SK-N-SH (cell line): ENCODE measurements at places on chromosomes 12 and 14. TPM values are rescaled to one million over a fixed set of nuclear protein-coding genes. Genes with fewer than 3 reads are reported as not detected.

DNA sequence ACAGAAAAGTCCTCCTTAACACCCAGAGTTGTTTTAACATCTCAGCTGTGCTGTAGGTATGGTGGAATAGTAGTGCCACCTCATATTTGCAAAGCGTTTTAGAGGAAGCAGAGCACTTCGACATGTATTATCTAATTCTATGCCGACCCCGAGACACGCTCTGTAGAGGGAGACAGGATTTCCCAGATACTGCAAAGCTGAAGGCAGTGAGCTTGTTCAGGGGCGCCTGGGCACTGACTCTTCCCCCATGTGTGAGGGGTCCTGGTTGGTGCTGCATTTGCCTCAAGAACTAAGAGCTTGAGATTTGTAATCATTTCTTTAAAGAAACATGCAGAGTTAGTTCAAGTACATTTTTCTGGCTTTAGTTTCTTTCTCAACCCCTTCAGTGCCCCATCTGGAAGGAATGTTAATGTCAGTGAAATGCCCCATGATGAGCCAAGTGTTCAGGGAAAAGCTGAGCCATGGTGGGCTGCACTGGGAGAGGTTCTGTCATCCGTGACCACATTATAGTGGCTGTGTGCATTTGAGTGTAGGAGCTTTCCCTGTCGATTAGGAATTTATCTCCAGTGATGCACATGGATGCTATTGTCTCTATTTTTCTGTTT is 66.3 kb downstream of the MBIP start:
- peak overlapping the region; percentile 46; the same call in 1 of the 2 replicates for H3K4me3 ChIP-seq
- no peaks in the 10 kb centered on the region for H3K36me3 ChIP-seq
- H3K4me1 ChIP-seq, result no peaks in the 10 kb centered on the region
- peaks cover 4% of the 10 kb centered on the region for H3K27me3 ChIP-seq
- DNase-seq, result no peak
- no peak overlapping the region for H3K27ac ChIP-seq

- no peak for DNase-seq
- H3K36me3 ChIP-seq, result no peaks in the 10 kb centered on the region
- H3K27ac ChIP-seq, result peak overlapping the region; percentile 93
- no peak overlapping the region for H3K4me3 ChIP-seq
- peaks cover 61% of the 10 kb centered on the region for H3K4me1 ChIP-seq
- H3K27me3 ChIP-seq, result no peaks in the 10 kb centered on the region
Observed at GRCh38 chr12:89373763-89374572, 21.7 kb upstream of the DUSP6 start.

GRCh38 chr12:96404696-96405095 is 4.5 kb upstream of the CDK17 start:
- no peaks in the 10 kb centered on the region for H3K36me3 ChIP-seq
- no peak for DNase-seq
- no peak overlapping the region for H3K4me3 ChIP-seq
- no peak overlapping the region; the same call in 1 of the 2 replicates for H3K27ac ChIP-seq
- no peaks in the 10 kb centered on the region for H3K27me3 ChIP-seq

- no peaks in the 10 kb centered on the region for H3K27me3 ChIP-seq
- H3K4me1 ChIP-seq, result peaks cover 6% of the 10 kb centered on the region
- DNase-seq, result no peak
- no peak overlapping the region for H3K27ac ChIP-seq
- no peaks in the 10 kb centered on the region for H3K36me3 ChIP-seq
- no peak overlapping the region for H3K4me3 ChIP-seq
Observed at GRCh38 chr14:68362846-68363245, 430.0 kb downstream of the ZFP36L1 start.

DNA sequence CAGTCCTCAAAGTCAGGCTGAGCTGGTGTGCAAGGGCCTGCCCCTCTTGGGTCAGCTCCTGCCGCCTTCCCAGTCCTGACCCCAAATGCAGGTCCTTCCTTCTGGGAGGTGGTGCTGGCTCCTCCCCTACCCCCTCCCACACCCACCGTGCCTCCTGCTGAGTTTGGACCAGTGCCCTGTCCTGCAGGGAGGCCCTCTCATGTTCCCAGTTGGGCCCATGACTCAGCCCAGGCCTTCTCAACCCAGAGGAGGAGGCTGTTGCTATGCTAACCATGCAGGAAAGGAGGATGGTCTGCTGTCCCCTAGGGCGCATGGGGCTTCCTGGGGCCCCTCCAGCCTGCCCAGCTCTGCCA is 4.4 kb downstream of the ZBTB42 start:
- DNase-seq, result peak; percentile 36
- peaks cover 25% of the 10 kb centered on the region; the same call in 1 of the 2 replicates for H3K4me1 ChIP-seq
- H3K36me3 ChIP-seq, result no peaks in the 10 kb centered on the region

GRCh38 chr14:77559381-77559780 is 57.1 kb downstream of the SPTLC2 start:
- DNase-seq, result no peak
- peaks cover 35% of the 10 kb centered on the region for H3K36me3 ChIP-seq
- no peak overlapping the region for H3K4me3 ChIP-seq
- no peaks in the 10 kb centered on the region for H3K27me3 ChIP-seq

DNA sequence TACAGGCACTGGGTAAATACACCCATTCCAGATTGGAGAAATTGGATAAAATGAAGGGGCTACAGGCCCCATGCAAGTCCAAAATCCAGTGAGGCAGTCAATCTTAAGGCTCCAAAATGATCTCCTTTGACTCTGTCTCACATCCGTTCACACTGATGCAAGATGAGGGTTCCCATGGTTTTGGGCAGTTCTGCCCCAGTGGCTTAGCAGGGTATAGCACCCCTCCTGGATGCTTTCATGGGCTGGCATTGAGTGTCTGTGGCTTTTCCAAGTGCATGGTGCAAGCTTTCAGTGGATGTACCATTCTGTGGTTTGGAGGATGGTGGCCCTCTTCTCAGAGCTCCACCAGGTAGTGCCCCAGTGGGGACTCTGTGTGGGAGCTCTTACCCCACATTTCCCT is 427.2 kb downstream of the TRHDE start:
- H3K27me3 ChIP-seq, result no peaks in the 10 kb centered on the region
- H3K4me3 ChIP-seq, result no peak overlapping the region
- no peaks in the 10 kb centered on the region for H3K4me1 ChIP-seq
- H3K36me3 ChIP-seq, result no peaks in the 10 kb centered on the region

GRCh38 chr12:45732936-45733335 is 3.4 kb downstream of the ARID2 start:
- H3K4me1 ChIP-seq, result peaks cover 8% of the 10 kb centered on the region; the same call in 1 of the 2 replicates
- peak overlapping the region; percentile 13 for H3K4me3 ChIP-seq
- DNase-seq, result no peak
- H3K36me3 ChIP-seq, result peaks cover 42% of the 10 kb centered on the region
- no peaks in the 10 kb centered on the region for H3K27me3 ChIP-seq

- H3K4me3 ChIP-seq, result peak overlapping the region; percentile 11; the same call in 1 of the 2 replicates
- no peaks in the 10 kb centered on the region for H3K4me1 ChIP-seq
- H3K27me3 ChIP-seq, result no peaks in the 10 kb centered on the region
Observed at GRCh38 chr14:103828315-103828967, 18.9 kb downstream of the PPP1R13B start.

DNA sequence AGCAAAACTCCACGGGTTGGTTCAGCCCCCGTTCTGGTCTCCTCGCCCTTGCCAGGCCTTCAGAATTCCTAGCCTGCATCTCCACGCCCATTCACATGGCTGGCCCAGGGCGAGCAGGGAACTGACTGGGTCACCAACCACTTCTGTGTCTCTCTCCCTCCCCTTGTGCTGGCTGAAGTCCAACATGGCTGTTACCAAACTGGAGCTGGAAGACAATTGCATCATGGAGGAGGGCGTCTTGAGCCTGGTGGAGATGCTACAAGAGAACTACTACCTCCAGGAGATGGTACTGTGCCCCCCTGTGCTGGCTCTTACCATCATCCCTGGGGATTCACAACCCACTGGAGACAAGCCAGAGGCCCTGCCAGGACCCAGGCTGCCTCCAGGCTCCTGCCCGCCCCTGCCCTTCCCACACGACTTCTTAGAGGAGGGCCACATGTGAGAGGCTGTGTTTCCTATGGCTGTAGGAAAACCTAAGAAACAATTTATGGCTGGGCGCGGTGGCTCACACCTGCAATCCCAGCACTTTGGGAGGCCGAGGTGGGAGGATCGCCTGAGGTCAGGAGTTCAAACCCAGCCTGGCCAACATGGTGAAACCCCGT is 9.9 kb downstream of the LRRC74A start:
- no peak for DNase-seq
- no peak overlapping the region for H3K27ac ChIP-seq
- peaks cover 7% of the 10 kb centered on the region; the same call in 1 of the 2 replicates for H3K27me3 ChIP-seq
- no peak overlapping the region for H3K4me3 ChIP-seq
- H3K36me3 ChIP-seq, result no peaks in the 10 kb centered on the region

DNA sequence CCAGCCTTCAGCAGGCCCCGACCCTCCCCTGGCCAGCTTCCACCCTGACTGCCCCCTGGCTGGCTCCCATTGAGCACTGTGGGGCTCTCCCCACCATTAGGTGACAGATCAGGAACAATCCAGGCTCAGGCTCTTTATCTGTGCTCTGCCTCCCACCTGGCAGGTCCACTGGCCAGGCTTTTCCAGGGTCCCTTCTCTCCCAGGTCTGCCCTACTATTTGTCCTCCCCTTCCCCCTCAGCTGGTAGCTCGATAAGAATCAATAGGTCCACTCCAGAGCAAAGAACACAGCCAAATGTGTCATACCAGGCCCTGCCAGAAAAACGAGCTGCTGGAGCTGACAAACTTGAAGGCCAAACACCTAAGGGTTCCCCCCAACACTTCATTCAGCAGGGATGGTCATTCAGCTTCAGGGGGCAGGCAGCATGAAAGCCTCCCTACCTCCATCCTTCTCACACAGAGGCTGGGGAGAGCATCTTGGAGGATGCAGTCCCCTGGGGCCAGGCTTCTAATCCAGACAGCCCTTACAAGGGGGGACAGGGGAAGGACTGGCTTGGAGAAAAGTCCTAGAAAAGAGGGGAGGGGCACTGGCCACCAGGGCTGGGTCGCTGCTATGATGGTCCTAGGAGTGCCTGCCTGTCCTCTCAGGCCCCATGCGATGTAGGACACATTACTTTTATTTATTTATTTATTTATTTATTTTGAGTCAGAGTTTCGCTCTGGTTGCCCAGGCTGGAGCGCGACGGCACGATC is 1.9 kb upstream of the KRT18 start:
- H3K36me3 ChIP-seq, result peaks cover 9% of the 10 kb centered on the region
- no peaks in the 10 kb centered on the region for H3K27me3 ChIP-seq
- peaks cover 41% of the 10 kb centered on the region for H3K4me1 ChIP-seq
- peak overlapping the region; percentile 77 for H3K27ac ChIP-seq
- H3K4me3 ChIP-seq, result peak overlapping the region; percentile 13; the same call in 1 of the 2 replicates

- no peak for DNase-seq
- no peak overlapping the region for H3K4me3 ChIP-seq
- no peak overlapping the region for H3K27ac ChIP-seq
- H3K4me1 ChIP-seq, result no peaks in the 10 kb centered on the region
- no peaks in the 10 kb centered on the region for H3K36me3 ChIP-seq
Observed at GRCh38 chr14:99075771-99076375, 196.1 kb downstream of the BCL11B start.

The ADGRD1 gene
- not detected in 2 replicates for polyA plus RNA-seq

The RTN1 gene
- 1.6 and 5.0 TPM in 2 replicates for polyA plus RNA-seq

The KCNA5 gene
- not detected in 2 replicates for polyA plus RNA-seq

The HNF1A gene
- not detected in 2 replicates for polyA plus RNA-seq

The RASSF8 gene
- polyA plus RNA-seq, result 15.3 and 17.9 TPM in 2 replicates

The ZDHHC22 gene
- 0.03 TPM in 1 of 2 replicates, not detected in the other for polyA plus RNA-seq

The NTS gene
- 31.2 and 46.5 TPM in 2 replicates for polyA plus RNA-seq
